ENCODE measurements at places on chromosomes 5 and 9.
A peak's percentile ranks its signal among the peaks of the same experiment; 100 is the strongest.

- DNase-seq = no peak
Measured at GRCh38 chr5:151002681-151003502, 17.5 kb upstream of the GPX3 start.

DNA sequence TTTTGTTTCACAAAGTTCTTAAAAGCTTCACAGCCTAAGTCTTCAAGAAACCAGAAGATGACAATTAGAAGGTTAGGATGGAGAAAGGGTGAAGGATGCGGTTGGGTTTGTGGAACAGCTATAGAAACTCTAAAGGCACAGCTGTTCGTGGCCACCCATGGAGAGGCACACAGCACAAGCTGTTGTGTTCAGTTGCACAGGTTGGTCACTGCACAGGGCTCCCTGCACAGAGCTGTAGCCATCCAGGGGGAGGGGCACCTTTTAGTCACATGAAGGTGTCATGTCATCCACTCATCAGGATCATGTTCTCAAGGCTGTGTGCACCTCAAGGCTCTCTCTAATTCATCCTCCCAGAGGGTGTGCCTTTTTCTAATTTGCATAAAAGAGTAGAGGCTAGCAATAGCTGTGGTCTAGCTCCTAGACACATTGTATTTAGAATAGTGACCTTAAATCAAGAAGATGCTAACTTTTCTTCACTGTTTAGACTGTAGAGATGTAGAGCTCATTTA is 5.0 kb upstream of the RASGRF2 start:
- DNase-seq = no peak

- no peak for DNase-seq
Measured at GRCh38 chr9:16307626-16308195, 562.8 kb downstream of the BNC2 start.

DNA sequence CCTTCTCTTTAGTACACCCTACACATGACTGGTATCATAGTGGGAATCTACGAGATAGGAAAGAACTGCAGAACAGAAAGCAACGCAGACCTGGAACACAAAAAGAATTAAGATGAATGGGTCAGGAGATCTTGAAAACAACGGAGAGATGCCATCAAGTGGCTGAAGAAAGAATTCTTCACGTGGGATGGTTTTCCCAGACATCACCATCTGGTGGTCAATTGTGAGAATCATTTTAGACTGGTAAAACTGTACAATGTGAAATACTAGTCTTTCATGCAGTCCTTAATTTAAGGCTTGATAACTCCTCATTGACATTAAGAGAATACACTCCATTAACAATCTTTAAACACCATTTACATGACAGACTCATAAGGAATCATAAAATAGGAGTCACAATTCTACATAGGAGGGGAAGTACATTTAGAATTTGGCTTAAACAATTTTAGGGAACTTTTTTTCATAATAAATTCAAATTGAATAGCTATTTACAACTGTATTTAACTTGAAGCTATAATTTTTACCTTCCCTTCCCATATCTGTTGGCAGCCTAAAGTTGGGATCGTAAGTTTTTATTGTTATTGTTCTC is 128.4 kb upstream of the TRPM3 start:
- no peak for DNase-seq

GRCh38 chr9:22169727-22170503 is 160.8 kb upstream of the CDKN2B start:
- no peak for DNase-seq

GRCh38 chr5:1133510-1134201 is 21.8 kb upstream of the SLC12A7 start:
- no peak for DNase-seq

GRCh38 chr9:12656803-12657202 is 36.4 kb upstream of the TYRP1 start:
- no peak for DNase-seq

- DNase-seq = no peak
Measured at GRCh38 chr9:117368684-117369230, 46.1 kb downstream of the ASTN2 start.

GRCh38 chr5:93069276-93069675 is 511.7 kb downstream of the NR2F1-AS1 start:
- DNase-seq = no peak

GRCh38 chr5:138711087-138711486 is 42.1 kb upstream of the CTNNA1 start:
- no peak for DNase-seq

DNA sequence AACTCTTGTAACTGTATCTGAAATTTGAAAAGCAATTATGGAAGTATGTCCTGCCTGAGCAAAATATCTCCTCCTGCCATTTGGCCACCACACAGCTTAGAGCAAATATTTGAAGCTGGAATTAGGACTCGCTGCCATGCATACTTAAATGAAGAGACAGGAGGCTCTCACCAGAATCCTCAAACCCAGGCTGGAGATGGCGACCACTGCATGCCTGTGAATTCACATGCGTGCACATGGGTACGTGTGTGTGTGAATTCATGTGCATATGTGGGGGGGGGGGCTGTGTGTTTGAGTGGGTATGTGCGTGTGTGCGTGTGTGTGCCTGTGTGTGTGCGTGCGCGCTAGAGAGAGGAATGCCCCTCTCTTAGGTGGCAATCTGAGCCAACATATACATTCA is 84.1 kb upstream of the IRX1 start:
- DNase-seq = no peak

- peak; percentile 38 for DNase-seq
Measured at GRCh38 chr9:83937861-83938455, 16.7 kb upstream of the KIF27 start.

GRCh38 chr9:72476617-72477437 is 44.6 kb upstream of the TMC1 start:
- peak; percentile 62 for DNase-seq

DNA sequence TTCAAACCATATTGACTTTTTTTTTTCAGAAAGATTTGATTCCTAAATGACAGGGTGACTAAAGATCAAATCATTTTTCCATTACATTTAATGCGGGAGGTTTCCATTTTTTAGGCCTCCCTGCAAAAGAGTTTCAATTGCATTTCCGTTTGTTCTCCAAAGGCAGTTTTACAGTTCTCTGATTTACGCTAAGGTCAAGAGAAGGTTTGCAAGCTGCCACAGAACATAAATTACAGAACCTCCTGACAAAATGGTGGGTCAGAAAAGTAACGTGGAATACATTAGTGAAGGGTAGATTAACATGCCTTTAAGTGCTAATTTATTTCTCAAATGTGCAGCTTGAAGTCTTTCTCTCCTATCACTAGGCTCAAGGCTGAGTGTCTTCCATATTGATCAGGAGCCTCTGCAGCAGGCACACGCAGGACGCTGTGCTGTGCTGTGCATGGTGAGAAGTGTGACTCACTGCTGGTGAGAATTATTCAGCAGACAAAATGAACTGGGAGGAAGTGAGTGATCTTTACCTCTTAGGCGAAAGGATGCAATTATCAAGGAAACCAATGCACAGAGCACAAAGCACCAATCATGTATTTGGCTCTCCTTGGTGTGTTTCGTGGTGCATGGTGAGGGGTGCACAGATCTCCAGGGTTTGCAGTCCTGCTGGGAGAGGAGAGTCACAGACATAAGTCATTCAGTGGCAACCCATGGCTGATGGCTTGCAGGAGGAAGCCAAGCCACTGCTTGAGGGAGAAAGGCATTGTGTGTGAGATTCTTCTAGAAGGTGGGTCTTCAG is 136.3 kb downstream of the TENT4A start:
- peak; percentile 40 for DNase-seq

DNA sequence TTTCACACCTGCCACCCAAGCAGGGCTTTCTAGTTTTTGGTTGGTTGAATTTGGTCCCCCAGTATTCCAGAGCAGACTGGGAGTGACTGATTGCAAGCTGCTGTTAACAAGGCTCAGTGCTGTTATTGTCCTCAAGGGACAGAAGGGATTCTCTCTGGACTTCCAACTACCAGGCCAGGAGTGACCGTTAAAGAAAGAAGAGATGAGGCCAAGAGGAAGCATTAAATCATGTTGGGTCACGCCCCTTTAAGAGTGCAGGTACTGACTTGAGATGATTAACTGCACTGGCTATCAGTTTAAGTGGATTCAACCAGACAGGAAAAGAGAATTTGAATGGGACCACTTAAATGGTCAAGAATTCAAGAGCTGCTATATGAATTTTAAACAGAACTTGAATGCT is 220.8 kb upstream of the PCSK5 start:
- DNase-seq = no peak

GRCh38 chr5:122896598-122897282 is 51.3 kb downstream of the SNX24 start:
- DNase-seq = no peak

- no peak for DNase-seq
Measured at GRCh38 chr5:1098986-1099597, 12.8 kb downstream of the SLC12A7 start.

DNA sequence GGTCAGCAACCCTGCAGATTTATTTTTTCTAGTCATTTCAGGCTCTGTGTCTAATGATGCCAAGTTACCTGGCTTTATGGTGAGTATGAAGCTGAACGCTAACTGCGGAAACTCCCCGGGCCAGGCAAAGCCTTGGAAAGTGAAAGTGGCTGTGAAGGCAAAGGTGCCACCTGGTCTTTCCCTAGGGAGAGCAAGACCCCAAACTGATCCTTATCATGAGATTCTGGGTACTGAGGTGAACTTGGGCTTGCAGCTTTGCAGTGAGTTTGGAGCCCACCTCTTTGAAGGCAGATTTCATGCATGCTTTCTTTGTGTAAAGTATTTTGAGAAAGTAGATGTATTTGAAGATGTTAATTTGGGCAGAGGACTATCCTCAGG is 63.3 kb downstream of the CARTPT start:
- DNase-seq = no peak

GRCh38 chr5:114249823-114250222 is 112.0 kb upstream of the KCNN2 start:
- DNase-seq = no peak

DNA sequence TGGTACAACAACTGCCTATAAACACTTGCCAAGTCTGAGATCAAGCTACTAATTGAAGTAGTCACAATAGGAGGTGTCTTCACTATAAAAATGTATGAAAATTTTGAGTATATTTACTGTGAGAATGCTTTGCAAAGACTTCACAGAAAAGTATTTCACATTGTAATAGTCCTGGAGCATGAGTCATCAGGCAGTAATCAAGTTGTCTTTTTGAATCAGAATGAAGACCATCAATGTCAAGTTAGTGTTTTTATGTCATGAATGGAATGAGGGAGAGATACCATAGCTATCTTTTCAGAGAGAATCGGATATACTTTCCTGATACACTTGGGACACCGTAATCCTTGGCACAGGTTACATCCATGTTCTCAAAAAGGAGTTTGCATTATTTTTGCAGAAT is 466.9 kb upstream of the ARRDC3 start:
- no peak for DNase-seq

DNA sequence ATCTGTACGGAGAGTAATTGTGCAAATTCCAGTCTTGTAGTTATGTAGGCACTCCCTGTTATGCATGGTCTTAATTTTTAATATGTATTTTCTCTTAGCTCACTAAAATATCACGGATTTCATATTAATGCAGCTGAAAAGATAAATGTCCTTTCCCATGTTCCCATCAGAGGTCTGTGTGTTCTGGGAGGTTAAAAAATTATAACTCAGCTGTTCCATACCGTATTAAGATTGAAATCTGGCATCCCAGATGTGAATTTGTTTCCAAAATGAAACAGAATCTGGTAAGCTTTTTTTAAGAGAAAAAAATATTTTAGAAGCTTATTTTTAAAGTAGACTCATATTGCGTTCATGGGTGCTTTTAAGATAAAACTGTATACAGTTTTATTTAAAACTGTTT is 44.3 kb downstream of the SEMA6A start:
- no peak for DNase-seq

GRCh38 chr5:79691007-79691406 is 1.4 kb downstream of the CMYA5 start:
- no peak for DNase-seq

GRCh38 chr9:94827584-94828304 is 101.2 kb downstream of the AOPEP start:
- DNase-seq = no peak

DNA sequence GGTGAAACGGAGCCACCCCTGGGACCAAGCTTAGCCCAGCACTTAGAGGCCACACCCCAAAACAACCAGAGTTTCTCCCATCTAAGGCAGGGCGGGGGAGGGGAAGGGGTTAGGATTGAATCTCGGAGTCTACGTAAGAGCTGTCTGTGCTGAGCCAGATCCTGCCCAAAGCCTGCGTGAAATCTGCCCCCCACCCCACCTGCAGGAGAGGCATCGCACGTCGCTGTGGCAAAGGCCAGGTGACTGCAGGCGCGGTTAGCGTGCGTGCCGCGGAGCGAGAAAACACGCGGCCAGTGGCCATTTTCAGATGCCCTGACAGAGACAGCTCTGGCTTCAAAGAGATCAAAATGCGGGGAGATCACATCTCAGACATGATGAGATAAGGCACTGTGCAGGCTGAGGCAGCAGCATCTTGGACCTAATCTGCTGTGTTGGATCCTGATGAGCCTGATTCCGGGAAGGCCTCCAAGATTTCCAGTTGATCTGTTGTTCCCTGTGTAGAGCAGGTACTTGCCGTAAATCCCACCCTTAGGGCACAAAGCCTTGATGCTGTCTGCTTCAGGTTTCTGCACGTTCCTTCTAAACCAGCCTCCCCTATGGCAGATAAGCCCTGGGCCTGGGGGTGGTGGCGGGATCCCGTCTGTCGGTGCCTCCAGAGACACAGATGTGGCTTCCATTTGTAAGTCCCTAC is 2.5 kb upstream of the QSOX2 start:
- DNase-seq = no peak

- no peak for DNase-seq
Measured at GRCh38 chr5:31767335-31768031, 128.6 kb downstream of the PDZD2 start.

- DNase-seq = no peak
Measured at GRCh38 chr9:137446851-137447471, 5.8 kb upstream of the ENTPD8 start.

DNA sequence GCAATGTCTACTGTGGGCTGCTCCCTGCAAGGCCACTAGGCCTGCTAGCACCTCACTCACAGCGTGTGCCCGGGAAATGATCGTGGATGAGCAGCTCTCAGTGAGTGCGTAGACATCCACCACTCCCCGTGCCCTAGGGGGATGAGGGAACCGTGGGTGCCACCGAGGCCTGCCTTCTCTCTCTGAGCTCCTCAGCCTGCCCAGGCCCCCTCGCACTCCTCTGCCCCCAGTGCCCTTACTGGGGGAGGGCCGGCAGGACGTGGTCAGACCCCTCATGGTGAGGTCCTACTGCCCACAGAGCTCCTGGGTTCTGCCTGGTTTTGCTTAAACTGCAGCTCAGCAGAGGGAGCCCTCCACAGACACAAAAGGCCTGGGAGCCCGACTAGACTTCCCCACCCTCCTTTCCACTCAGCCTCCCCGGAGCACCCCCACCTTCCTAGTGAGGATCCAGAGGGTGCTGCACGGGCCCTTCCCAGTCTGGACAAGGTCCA is 220.0 kb downstream of the CACNA1B start:
- no peak for DNase-seq

- DNase-seq = no peak
Measured at GRCh38 chr5:97098922-97099321, 43.5 kb downstream of the LIX1 start.

- DNase-seq = peak; percentile 39
Measured at GRCh38 chr9:27528886-27529315, 713 bp downstream of the MOB3B start.

- no peak for DNase-seq
Measured at GRCh38 chr5:67223211-67223610, 26.6 kb upstream of the CD180 start.

All from CD4-positive, alpha-beta T cell treated with Interleukin-17A for 4 hours (primary cell).